ENCODE measurements at places on chromosomes 13 and 19.

GRCh38 chr13:106310291-106310865, 225.1 kb downstream of the EFNB2 start:
- no peak for DNase-seq

DNA sequence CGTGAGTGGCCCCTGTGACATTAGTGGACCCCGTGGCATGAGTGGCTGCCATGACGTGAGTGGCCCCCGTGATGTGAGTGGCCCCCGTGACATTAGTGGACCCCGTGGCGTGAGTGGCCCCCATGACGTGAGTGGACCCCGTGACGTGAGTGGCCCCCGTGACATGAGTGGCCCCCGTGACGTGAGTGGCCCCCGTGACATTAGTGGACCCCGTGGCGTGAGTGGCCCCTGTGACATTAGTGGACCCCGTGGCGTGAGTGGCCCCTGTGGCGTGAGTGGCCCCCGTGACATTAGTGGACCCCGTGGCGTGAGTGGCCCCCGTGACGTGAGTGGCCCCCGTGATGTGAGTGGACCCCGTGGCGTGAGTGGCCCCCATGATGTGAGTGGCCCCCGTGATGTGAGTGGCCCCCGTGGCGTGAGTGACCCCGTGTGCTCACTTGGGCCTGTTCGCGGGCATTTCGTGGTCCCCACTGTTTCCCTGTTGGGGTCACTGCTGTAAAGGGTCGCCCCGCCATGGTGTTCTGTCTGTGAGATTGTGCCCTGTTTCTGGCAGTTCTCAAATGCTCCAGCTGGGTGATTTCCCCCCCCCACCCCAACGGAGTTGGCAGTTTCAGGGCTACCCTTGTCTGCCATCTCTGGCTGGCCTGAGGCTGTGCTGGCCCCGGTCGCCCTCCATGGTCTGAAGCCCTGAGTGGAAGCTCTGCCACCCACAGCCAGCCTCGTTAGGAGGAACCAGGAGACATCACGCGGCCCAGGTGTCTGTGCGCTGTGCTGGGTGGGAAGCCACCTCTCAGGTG, 64.2 kb downstream of the MCF2L start:
- DNase-seq, result no peak

- DNase-seq, result no peak
Observed at GRCh38 chr19:45154064-45154827, 6.5 kb downstream of the NKPD1 start.

GRCh38 chr13:87042946-87043345, 628.2 kb upstream of the SLITRK5 start:
- no peak for DNase-seq

DNA sequence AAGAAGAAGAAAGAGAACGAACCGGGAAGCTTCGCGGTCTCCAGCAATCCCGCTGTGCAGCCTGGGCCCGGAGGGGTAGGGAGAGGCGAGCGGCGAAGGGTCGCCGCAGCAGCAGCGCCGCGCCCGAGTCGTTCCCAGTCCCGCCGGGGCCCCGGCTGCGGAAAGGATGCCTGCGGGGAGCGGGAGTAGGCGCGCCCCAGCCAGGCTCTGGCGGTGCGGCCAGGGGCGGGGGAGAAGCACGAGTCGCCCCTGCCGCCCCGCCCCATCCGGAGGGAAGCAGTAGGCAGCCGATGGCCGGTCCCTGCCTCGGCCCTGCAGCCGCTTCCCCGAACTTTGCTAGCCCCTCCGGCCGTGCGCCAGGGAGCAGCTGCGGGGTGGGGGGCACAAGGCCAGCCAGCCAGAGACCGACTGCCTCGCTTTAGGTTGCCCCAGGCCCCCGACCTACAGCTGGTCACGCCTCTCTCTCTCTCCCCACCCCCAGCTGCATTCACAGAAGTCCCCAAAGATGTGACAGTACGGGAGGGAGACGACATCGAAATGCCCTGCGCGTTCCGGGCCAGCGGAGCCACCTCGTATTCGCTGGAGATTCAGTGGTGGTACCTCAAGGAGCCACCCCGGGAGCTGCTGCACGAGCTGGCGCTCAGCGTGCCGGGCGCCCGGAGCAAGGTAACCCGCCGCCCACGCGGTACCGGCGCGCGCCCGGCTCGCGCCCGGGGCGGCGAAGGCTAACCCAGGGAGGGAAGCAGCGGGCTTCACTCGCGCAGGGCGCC, 1.1 kb downstream of the VSTM2B start:
- DNase-seq, result no peak

GRCh38 chr13:113595131-113595530, 10.6 kb downstream of the TFDP1 start:
- no peak for DNase-seq

DNA sequence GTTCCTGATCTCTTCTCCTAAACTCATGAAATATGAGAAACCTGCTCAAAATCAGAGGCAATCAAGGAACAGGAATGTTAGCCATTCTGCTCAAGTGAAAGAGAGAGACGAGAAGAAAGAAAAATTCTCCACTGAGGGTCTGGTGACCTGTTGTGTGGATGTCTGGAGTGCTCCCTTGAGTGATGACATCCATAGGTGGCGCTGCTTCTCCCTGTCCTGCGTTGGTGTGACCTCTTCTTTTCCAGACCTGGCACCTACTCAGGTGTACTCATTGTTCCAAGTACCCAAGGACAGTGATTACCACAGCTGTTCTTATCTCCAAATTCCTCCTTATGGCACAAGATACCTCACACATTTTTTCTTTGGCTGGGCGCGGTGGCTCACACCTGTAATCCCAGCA, 4.0 kb downstream of the ZNF223 start:
- DNase-seq, result no peak

Measured in activated T-helper 1 cell treated with Interleukin-2 at 50 U/mL for 16 hours (primary cell).